Activated T-helper 1 cell treated with anti-CD3 and anti-CD28 coated beads, Interleukin-12 subunit alpha, Interleukin-12 subunit beta, Interleukin-2, Interleukin-4 antibody, amounts not matched to agents 30 ng/mL and 10 ng/mL and 1 ng/mL, durations not matched to agents 14 hours and 24 hours and 36 hours (primary cell): ENCODE measurements at places on chromosomes 1 and 21. TPM values are rescaled to one million over a fixed set of nuclear protein-coding genes. Genes with fewer than 3 reads are reported as not detected.

The OR2T11 gene
- not detected in 2 replicates for total RNA-seq

The TDRD10 gene
- total RNA-seq, result not detected in 2 replicates

The ATP6V1G3 gene
- not detected in 2 replicates for total RNA-seq

The PPM1J gene
- total RNA-seq, result 0.60 and 1.1 TPM in 2 replicates

The TNFRSF1B gene
- 211 and 213 TPM in 2 replicates for total RNA-seq

The ANKRD34A gene
- 4.8 and 5.1 TPM in 2 replicates for total RNA-seq

The IVL gene
- not detected in 2 replicates for total RNA-seq

The KIF17 gene
- not detected in 2 replicates for total RNA-seq

The LCE1D gene
- total RNA-seq, result not detected in 2 replicates

The MARK1 gene
- not detected in 2 replicates for total RNA-seq

The ADAMTS1 gene
- 1.7 and 1.8 TPM in 2 replicates for total RNA-seq

The OR2L8 gene
- 0.21 TPM in 1 of 2 replicates, not detected in the other for total RNA-seq

The KRTAP21-1 gene
- not detected in 2 replicates for total RNA-seq

The SPRR1B gene
- total RNA-seq, result not detected in 2 replicates
